ENCODE measurements at places on chromosomes 1 and 21.
A peak's percentile ranks its signal among the peaks of the same experiment; 100 is the strongest.

GRCh38 chr21:17492415-17493168, 20.3 kb upstream of the CXADR start:
- DNase-seq, result no peak

DNA sequence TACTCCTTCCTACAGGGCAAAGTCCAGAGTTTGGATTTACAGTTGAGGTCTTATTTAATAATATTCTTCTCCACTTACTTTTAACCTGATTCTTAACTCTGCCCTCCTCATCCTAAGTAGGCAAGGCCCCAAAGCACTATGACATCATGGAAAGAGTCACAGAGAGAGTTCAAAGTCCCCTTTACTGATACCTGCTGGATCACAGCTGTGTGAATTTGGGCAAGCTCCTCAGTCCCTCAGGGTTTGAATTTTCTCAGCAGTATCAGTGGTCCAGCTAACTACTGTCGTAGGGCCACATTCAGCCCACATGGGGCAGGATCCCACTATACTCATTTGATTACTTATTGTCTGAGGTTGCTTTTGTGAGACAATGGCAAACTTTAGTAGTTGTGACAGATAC, 16.0 kb downstream of the TYW3 start:
- no peak for DNase-seq

DNA sequence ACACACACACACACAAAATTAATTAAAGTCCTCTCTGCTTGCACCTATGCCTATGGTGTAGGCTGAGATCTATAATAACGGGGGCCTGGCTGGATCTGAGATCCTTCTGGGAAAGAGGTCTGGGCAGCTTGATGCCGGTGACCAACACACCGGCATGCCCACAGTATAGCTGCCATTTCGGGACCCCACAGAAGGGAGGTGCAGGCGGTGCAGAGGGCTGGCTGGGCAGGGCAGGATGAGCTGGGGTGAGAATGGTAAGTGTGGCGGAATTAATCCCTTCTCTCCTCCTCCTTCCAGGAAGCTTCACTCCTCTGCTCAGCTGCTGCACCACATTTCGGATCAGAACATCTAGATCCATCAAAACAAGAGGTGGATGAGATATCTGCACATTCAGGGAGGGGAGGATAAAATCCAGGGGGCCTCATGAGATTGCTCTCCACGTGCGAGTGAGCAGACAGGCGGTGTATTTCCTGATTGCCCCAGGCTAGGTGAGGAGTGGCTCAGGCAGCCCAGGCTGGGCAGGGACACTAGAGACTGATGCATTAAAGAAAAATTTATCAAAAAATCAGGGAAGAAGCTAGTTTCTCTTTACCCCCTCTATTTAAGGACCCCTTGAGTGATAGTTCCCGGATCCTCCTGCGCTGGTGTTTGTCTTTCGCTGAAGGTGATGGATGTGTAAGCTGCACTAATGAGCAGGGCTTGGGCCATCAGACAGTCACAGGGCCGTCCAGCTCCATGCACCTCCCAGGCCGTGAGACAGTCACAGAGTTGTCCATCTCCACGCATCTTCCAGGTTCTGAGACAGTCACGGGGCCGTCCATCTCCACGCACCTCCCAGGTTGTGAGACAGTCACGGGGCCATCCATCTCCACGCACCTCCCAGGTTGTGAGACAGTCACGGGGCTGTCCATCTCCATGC, 449.9 kb downstream of the PTPRU start:
- DNase-seq, result no peak

DNA sequence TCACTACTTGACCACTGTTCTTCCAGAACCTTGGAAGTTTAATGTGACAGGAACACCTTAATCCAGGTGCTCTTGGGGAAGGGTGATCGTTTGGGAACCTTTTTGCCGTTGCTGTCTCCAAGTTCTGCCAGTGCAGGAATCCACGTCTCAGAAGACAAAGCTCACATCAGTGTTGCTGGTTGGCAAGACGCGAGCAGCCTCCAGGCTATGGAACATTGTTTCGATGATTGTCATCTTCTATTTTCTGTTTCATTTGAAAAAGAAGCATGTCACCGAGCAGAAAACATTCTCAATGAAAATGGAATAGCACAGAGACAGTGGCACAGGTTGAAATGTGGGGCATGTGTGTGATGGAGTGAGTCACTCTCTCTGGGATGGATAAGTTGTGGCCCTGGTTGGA, 11.7 kb downstream of the STUM start:
- DNase-seq, result no peak

- no peak for DNase-seq
Observed at GRCh38 chr1:246092136-246092535, 414.9 kb downstream of the SMYD3 start.

DNA sequence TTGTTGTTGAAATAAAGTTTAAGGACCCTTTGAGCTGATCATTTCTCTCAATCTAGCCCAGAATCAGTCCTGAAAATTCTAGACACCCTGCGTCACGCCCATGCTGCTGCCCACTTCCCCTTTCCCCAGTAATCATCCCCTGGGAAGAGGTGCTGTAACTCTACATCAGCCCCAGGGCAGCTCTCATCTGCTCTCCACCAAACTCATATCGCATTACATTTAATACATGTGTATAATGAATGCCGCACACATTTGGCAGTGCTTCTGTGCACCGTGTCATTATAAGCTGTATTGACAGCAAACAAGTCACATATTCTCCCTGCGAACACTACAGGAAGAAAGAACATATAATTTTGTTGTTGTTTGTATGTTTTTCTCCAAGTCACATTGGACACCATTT, 539.7 kb upstream of the DAB1 start:
- DNase-seq, result no peak

DNA sequence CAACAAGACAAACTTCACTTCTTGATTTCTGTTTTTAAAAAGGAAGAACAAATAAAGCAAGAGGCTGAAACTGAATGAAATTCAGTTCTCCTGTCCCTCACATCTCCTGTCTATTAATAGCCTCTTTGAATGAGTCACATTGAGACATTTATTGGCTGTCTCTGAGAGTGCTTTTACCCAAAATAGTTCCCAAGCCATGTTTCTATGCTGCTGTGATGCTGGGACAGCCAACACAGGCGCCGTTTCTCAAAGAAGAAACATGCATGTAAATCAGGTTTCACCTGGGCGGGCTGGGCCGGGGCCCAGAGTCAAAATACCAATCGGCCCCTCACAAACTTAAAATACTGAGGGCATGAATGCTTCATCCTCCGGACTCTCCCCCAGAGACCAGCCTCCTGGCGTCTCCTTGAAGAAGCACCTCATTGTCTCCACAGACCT, 105.2 kb downstream of the EDEM3 start:
- no peak for DNase-seq

- no peak for DNase-seq
Observed at GRCh38 chr1:36123356-36123755, 1.7 kb downstream of the COL8A2 start.

DNA sequence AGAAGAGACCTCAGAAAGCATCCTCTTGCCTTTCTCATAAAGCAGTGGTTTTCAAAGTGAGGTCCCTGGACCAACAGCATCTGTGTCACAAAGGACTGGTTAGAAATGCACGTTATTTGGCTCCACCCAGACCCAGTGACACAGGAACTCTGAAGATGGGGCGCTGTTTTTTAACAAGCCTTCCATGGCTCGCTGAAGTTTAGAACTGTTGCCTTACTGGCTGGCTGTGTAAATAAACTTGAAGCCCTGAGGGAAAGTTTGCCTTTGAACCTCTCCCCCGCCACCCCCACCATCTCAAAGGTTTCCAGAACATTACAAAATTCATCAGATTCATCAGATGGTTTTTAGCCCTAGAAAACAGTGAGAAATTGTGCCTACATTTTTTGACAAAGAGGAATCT, 21.8 kb upstream of the IKBKE start:
- no peak for DNase-seq

DNA sequence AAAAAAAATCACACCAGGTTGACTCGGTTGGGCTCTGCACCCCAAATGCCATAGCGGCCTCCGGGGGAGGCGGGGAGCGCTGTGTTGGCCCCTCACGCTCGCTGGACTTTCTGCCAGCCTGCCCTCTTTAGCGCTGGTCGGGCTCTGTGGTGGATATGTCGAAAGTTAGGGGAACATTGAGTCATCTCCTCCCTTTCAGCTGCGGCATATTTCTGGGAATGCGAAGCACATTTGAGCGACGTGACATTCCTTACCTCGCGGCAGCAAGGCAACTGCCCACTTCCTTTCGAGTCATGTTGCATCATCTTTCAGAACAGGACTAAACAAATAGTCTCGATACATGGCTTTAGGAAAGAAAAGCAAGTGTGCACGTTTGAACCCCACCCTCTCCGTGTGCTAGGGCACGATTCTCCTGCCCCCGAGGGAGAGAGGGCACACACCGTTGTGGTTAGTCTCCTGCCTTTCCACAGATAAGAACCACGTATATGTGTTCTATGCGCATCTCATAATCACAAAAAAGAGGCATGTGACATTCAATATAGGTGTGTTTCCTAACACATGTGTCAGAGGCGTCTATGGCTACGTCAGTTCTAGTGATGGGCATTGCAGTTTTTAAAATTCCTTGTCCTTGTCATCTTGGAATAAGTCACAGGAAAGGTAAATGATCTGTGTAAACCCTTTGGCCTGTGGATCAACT, 105.9 kb upstream of the SLC45A1 start:
- peak; percentile 97 for DNase-seq

- no peak for DNase-seq
Observed at GRCh38 chr1:247415423-247416361, at the start of gene NLRP3. TSS of gene NLRP3 (plus strand) at chr1:247416173. CDS start at chr1:247418801, 2,628 bp downstream.

GRCh38 chr21:15007716-15008296, 57.0 kb downstream of the NRIP1 start:
- DNase-seq, result no peak

Measured in fibroblast of skin of left quadriceps (primary cell).